SK-MEL-5 (cell line): ENCODE measurements at places on chromosomes 7 and 10.
A peak's percentile ranks its signal among the peaks of the same experiment; 100 is the strongest.

DNA sequence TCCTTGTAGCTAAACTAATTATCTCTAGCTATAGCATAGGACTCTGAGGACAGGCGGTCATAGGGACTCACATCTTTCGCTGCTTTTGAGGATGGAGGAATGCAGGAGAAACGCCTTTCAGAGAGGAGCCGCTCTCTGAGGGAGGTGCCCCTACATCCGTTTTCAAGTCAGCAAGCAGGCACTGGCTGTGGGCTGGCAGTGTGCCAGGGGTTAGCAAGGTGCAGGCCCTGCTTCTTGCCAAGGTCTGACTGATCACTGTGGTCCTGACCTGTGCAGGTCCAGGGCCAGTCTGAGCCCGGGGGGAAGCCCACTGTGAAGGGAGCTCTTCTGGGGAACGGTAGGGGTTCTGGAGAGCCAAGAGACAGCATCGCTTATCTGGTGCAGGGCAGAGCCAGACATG lies 89.4 kb downstream of the SH3PXD2A start:
- DNase-seq: no peak

- DNase-seq: no peak
Measured at GRCh38 chr10:95820363-95820762, 64.4 kb downstream of the ENTPD1 start.

DNA sequence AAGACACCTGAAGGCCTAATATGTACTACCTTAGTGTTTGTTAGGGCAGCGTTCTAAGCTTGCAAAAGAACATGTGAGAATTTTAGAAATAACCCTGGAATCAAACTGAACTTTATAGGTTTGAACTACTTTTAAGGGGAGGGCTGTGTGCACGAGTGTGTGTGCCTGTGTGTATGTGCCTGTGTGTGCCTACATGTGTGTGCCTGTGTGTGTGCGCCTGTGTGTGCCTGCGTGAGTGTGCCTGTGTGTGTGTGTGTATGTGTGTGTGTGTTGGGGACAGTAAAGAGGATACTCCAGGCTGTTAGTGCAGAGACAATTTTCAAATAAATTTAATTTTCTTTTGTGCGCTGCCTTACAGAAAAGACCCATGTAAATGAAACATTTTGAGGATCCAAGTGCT lies 68.1 kb upstream of the WDR11 start:
- DNase-seq: no peak

- no peak for DNase-seq
Measured at GRCh38 chr10:78556705-78557432, 511.9 kb upstream of the ZMIZ1 start.

DNA sequence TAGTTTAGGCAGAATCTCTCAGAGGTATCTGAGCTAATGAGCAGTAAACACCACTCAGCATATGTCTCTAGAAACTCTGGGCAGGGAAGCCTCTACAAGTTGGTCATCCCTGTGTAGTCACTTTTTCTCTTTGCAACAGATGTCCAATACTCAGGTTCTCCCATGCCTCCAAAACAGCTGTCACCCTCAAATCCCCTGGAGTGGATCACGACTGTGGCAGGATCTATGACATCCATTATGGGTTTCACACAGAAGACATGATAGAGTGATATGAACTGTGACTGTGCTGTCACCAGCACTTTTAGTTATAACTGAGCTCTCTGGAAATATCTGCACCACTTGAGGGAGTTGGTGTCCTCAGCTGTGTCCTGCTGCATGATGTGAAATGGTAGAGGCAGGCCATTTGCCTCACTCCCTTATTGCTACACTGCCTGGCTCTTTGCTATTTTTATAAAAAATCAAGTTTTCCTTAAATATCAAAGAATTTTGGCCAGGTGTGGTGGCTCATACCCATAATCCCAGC lies 24.1 kb upstream of the ZNRF2 start:
- DNase-seq: no peak

DNA sequence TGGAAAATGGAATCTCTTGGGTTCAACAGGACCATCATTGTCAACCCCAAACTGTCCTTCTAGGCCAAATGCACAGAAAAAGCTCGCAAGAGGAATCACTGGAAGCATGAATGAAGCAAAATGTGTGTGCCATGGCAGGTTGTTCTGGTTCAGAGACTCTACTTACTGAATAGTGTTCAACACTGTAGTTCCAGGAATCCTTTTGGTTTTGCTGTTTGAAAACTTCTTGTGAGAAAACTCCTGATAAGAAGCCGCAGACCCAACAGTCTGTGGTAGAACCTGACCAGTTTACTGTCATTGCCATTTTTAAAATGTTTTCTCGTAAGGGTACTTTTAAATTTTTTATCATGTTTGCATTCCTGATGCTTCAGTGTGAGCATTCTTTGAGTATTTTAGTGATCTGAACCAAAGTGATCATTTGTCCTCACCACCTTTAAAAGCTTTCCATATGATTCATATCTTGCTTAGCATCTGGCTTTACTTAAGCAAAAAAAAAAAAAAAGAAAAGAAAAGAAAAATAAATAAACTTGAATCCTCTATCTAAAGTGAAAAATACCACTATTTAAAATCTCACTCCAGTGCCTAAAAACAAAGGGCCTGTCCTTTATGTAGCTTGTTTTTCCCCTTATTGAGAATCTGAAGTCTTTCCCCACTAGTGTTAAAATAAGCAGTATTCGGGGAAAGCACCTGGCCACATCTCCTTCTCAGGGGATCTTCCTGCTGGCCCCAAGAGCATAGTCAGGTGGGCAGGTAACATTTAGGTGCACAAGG lies 92.4 kb downstream of the WNT2 start:
- DNase-seq: no peak

GRCh38 chr7:24979470-24979862 lies 512 bp downstream of the OSBPL3 start:
- DNase-seq: peak; percentile 72

GRCh38 chr10:19531324-19531723 lies 284.9 kb upstream of the PLXDC2 start:
- DNase-seq: no peak

DNA sequence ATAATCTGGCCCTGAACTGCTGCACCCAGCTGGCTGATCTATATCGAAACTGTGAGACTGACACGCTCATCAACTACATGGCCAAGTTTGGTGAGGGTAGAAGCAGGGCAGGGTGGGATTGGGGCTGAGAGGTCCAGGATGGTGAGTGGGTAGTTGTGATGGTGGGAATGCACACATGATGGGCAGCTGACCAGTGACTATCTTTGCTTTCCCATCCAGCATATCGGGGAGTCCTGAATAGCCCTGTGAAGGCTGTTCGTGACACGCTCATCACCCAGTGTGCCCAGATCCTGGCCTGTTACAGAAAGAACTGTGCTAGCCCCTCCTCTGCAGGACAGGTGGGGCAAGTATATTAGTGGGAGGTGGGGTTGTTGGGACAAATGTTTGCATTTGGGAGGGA lies 12.5 kb upstream of the CHCHD1 start:
- DNase-seq: no peak

DNA sequence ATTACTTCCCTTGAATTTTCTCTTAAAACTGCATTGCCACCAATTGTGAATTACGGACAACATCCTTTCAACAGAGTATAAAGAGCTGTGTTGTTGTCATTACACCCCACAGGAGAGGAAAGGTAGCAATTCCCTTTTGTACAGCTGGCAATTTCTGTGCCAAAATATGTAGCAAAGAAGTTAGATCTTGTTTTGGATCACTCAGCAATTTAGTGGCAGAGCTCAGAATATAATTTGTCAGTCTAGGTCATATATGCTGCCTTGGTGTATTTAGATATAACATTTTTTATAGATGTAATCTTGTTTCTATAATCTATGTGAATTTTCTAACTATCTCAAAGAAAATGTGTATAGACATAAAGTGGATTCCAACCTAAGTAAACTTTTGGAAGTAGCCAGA lies 38.8 kb downstream of the NRBF2 start:
- no peak for DNase-seq

DNA sequence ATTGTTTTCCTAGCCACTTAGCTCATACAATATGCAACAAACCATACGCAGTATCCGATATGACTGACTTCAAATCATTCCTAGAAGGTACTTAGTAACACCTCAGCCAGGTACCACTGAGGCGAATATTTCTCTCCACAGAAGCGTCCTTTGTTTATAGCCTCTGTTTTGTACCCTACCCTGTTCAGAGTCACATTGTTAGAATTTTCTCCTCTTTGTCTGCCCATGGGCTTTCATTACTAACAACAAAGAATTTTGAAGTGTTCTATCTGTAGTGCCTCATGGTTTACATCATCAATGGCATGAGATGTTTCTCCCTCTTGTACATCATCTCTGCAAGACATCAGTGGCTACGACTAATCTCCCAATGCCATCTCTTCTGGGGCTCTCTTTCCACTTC lies 212.4 kb upstream of the GLI3 start:
- DNase-seq: no peak

DNA sequence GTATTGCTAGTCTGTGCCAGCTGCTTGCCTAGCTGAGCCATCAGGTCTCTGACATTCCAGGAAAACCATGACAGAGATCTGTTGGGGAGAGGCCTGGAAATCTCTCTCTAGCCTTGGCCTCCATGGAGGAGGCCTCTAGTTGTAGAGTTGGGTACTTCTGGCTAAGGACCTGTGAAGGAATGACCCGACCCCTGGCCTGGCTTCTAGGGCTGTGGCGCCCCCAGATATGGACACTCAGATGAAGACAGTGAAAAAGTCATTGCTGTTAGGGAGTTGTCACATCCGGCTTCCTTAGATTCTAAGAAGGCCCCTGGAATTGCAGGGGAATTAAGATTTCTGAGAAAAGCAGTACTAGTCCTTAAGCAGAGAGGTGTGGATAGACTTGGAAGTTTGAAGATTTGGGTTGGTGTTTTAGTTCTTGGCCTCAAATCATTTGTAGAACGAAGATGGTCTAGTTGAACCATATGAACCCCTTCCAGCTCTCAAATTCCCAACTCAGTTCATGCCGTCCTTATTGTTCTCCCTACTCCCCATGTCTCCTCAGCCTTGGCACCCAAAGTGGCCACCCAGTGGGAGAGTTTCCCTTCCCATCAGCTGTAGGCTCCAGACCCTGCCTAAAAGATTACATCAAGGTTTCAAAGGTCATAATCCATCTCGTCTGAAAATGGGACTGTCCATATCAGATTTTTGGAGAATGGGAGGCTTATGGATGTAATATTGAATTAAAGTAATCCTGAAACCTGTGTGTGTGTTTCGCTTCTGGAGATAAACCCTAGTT lies 7.0 kb downstream of the HHEX start:
- DNase-seq: no peak

GRCh38 chr7:38178695-38179344 lies 775 bp downstream of the STARD3NL start:
- DNase-seq: peak; percentile 59

DNA sequence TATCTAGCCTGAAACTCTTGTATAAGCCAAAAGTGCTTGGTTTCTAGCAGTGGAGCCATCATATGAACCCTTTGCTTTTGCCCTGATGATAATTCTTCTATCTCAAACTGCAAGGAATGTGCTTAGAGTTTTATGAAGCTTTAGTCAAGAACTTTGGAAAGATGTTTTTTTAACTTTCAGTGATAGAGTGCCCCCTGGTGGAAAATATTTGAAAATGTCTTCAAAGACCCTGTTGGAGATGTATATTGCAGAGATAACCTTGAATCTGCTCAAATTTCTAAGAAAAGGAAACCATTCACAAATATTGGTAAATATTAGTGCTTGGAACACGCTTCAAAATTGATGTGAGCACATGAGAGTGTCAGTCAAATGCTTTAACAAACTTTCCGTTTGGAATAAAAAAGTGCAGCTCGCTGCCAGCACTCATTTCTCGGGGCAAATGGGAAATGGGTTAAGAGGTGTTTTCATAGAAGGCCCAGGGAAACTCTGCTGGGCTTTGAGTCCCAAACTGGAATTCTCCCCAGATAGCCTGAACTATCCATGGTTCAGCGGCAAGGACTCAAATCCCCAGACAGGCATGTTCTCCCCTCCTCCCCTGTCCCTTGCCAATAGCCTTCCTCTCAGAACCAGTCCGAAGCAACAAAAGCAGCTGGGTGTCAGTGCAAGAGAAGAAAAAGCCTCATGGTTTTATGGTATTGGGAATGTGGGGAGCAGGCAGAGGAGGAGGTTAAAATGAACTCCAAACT lies 129.3 kb downstream of the MYOF start:
- peak; percentile 54 for DNase-seq

DNA sequence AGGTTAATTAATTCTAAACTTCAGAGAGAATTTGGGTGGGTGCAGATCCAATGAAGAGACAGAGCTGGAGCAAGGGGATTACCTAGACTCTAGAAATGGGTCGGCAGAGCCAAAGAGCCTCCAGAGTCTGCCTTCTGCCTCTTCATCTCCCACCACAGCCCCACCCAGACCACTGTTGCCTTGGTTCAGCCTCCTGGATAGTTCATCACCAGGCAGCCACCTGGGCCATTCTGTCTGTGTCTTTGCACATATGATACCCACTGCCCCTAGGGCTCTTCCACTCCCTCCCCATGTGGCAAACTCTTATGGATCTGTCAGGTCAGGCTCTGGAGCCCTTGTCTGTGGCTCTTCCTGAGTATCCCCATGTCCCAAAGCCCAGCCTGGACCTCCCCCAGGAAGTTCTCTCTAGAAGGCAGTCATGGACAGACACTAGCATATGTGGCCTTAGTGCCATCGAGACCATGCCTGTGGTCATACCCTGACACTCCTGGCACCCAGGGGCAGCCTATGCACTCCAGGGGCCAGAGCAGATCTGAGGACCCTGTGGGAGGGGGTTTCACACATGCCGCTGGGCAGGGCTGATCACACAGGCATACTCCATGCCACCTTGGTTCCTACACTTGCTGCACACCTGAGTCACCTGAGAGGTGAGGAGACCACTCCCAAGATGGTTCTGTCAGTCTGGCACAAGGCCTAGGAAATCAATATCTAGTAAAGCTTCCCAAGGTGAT lies 41.6 kb downstream of the FRMPD2 start:
- DNase-seq: no peak

GRCh38 chr7:240887-241421 lies 48.6 kb downstream of the FAM20C start:
- no peak for DNase-seq

GRCh38 chr7:156026603-156027002 lies 214.3 kb upstream of the SHH start:
- DNase-seq: no peak

GRCh38 chr10:82572744-82573143 lies 697.8 kb downstream of the NRG3 start:
- no peak for DNase-seq

DNA sequence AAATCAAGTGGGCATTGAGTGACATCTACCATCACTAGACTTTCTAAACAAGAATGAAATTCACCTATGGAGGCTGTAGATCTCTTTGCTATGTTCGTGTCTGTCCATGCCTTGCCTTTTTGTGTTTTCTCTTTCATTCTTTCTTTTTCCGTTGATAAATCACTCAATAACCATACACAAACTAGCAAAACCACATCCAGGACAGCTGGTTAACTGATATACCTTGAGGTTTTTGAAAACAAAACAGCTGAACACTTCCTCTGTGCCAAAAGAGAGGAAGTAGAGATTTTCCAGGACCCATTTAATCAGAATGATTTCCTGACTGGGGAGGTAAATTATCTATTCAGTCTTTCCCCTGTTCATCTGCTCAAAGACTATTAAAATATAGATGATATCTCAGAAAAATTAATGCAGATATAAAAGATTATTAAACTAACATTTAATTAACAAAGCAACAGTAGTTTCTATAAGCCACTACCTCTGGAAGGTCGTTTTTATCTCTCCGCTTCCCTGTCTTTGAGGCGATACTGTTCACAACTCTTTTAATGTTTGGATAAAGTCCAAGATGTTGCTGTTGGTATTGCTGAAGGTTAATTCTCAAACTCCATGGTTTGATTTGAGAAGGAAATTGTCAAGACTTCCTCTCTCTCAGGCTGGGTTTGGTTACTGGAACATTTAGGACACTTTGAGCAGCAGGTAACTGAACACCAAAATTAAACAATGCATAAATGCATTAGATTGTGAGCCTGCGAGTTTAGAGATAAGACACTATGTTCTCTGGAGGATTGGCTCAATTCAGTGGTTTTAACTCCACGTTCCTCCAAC lies 24.4 kb upstream of the C10orf67 start:
- no peak for DNase-seq

GRCh38 chr7:42930889-42931288 lies 1.1 kb downstream of the PSMA2 start:
- DNase-seq: no peak
